ENCODE measurements at places on chromosomes 6 and 20.

DNA sequence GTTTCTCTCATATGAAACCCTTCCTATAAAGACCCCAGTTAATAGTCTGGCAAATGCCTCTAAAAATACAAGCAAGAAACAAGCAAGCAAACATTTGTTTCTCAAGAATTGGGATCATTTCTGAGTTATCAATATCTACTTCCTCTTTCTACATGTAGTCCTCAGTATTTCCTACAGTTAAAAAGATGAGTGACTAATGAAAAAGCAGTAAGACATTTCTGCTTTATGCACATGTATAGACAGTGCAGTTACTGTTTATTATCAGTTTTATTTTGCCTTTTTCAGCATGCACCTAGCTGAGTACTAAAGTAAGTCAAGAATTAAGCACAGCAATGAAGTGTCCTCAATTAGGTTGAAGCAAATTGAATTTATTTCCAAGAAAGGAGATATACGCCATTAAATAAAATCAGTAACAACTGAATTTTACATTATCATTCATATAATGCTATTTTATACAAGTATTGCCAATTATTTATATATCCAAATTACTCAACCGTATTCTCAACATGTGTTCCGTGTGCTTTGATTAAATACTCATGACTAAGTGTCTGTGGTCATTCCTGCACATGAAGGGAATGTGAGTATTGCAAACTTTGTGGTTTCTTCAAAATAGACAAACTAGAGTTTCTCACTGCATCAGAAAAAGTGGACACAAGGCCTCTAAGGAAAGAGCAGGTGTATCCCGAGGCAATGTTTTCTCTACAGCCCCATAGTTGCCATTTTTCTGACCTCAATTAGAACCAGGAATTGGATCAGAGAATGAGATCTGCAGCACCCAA lies 159.3 kb upstream of the MARCKS start:
- no peak for DNase-seq

GRCh38 chr20:62487-62886 lies 25.0 kb upstream of the DEFB125 start:
- DNase-seq: no peak

DNA sequence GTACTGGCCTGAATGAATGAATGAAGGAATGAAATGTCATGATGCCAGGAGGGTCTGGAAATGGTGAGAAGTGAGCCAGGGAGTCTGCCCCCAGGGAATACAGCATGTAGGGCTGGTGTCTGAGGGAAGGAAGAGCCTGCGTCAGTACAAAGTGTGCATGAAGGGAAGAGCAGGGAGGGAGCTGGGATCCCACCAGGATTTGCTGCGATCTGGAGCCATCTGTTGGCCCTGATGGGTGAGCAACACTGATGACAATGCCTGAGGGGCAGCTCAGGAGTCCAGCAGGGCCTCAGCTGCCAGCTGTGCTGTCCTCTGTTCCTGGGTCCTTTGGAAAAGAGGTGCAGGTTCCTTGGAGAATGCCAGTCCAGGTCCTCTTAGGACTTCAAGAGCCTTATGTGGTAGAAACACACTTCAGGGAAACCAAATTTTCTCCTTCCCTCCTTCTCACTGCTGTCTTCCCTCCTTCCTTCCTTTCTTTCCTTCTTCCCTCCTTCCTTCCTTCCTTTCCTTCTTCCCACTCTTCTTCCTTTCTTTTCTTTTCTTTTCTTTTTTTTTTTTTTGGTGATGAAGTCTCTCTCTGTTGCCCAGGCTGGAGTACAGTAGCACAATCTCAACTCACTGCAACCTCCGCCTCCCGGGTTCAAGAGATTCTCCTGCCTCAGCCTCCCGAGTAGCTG lies 11.5 kb downstream of the BPI start:
- no peak for DNase-seq

DNA sequence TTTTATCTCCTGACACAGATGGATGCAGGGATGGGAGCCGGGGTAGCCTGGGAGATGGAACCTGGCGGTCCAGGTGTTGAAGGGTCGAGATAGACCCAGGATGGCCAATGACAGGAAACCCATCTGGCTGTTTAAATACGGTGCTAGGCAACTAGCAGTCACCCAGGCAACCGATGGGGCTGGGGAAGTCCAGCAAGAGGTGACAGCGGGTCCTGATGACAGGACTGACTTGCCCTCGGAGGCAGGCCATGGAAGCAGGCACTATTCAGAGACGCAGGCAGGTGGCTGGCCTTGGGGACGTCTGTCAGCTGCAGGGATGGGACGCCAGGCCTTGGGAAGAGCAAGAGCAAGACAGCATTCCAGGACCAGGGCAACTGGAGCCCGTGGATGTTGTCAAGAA lies 135.4 kb upstream of the RALGAPA2 start:
- DNase-seq: no peak
